LHCN-M2 (cell line): ENCODE measurements at places on chromosomes 7 and 10.

DNA sequence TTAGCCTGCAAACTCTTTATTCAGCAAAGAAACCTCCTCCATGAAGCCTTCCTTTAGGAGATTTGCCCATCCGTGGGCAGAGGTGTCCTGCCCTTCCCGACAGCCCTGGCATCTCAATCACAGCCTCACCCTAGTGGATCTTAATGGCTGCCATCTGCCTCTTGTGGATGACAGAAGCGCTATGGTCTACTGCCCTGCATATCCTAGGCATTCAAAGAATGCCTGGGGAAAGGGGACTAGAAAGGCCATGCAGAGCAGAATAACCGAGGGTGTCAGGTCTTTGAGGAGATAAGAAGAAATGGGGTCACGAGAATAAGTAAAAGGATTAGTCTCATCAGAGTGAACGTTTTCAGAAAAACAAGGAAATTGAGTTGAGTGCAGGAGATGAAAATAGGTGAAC lies 57.7 kb upstream of the SPOCK2 start:
- no peak for DNase-seq

- no peak for DNase-seq
Observed at GRCh38 chr7:157507987-157508386, 171.2 kb downstream of the DNAJB6 start.

GRCh38 chr10:5071411-5072198 lies 22.6 kb upstream of the AKR1C3 start:
- DNase-seq, result peak; percentile 85

DNA sequence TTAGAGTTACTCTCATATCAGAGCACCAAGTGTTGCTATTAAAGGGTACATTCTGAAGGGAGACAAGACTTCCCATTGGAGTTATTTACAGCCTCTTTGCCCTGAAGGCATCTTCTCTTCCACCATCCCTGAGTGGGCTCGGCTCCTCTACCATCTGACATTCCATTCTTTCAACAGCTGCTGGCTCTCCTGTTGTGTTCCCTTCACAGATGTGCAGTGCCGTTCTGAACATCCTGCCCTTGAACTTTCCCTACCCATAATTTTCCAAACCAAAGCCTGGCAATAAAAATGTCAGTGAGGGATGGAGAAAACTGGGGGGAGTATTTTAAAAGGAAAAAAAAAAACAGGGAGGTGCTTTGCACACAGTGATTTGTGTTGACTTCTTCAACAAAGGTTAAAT lies 392.9 kb downstream of the KCNMA1 start:
- DNase-seq, result peak; percentile 24

DNA sequence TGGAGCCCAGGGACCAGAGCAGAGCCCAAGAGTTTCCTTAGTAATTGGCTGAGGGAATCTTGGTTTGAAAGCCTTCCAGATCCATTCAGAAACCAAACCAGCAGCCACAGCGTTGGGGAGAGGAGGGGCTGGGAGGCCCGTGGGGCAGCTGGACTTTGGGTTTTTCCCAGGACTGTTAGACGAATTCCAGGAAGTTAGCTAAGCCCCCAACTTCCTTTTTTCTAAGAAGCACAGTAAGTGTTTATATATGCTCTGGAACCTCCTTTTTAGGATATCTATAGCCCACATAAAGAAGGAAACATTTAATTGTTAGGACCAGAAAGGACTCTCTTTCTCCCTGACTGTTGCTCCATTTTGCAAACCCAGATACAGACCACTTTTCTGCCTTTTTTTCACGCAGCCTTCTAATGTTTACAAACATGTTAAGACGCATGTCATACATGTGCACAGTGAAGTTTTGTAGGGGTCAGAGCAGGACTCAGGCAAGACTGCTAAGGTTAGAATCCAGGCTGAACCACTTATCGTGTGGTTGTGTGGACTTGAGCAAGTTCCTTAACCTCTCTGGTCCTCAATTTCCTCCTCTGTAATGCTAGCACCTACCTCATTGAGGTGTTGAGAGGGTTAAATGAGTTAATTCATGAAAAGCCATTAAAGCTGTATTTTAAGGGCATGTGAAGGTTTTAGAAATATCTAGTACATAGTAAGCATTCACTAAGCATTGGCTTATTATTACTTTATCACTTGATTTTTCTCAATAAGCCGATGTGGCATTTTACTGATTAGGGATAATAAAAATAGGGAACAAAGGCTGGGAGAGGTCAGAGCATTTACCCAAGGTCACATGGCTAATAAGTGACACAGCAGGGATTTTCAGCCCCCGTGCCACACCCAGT lies 42.4 kb downstream of the TBATA start:
- peak; percentile 42 for DNase-seq

DNA sequence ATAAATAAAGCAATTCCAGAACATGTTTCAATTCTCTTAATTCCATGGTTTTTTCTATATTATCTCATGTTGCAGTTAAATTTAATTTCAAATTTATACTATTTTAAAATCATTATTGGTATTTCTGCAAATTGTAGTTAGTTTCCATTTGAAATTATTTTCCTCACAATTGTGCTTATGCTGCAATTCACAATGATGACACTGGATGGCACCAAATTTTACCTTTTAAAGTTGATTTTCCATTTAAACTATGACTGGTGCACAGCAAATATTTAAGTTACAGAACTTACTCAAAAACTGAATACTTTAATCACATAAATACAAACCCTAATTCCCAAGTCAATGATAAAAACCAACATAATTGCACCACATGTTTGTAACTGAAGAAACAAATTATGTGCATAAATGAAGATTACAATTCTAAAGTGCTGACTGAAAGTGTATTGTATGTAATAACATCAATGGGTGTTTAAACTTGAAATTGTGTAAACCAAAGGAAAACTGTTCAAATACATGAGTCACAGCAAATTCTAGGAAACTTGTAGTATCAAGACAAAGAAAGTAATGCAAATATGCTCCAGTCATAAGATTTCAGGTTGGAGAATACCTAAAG lies 75.3 kb upstream of the AASS start:
- peak; percentile 9 for DNase-seq

- DNase-seq, result no peak
Observed at GRCh38 chr10:31702005-31702404, 226.6 kb downstream of the ARHGAP12 start.

- peak; percentile 29 for DNase-seq
Observed at GRCh38 chr7:122136639-122137245, 7.3 kb downstream of the AASS start.

GRCh38 chr10:91591797-91592174 lies 41.1 kb downstream of the PPP1R3C start:
- no peak for DNase-seq

DNA sequence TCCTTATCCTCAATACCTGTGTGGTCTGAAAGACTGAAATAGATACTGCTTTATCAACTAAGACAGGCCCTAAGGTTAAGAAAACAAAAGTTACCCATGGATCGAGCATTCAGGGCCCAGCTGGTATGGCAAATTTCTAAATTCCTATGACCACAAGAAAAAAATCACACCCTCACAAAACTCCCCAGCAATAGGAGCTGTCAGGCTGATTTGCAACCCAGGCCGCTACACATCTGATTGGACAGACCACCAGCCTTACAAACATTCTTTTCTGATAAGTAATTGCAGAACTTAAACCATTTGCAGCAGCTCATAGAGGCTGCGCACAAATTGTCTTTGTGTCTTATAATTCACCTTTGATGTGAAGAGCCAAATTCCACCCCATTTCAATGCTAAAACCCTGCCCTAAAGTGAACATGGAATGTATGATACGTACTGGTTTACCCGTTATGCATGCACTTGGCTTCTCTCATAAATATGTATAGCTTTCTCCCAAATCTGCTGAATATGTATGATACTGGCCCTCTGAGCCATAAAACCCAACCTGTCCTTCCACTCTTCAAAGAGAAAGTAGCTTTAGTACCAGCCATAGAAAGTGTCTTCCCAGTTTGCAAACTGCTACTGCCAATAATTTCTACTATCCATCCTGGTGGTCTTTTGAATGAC lies 842.5 kb downstream of the GRID1 start:
- DNase-seq, result no peak

DNA sequence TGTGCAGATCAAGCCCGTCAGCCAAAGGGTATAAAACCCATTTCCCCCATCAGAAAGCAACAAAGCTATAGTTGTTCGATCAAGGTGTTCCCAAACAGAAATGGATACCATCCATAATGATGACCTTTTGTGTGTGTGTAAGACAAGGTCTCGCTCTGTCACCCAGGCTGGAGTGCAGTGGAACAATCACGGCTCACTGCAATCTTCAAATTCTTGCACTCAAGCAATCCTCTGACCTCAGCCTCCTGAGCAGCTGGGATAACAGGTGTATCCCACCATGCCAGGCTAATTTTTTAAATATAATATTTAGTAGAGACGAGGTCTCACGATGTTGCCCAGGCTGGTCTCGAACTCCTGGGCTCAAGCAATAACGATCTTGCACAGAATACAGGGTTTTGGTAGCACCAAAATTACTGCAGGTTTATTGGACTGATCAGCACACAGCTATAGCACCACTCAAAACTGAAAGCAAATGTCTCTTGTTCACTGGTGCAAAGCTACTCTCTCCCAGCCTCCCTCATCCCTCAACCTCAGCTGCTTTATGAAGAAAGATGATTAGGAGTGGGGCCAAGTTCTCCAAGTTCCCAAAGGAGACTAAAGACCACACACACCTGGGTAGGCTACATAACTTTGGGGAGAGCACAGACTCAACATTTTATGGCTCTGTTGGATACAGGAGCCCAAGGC lies 80.5 kb downstream of the ABI1 start:
- no peak for DNase-seq

- peak; percentile 92 for DNase-seq
Observed at GRCh38 chr10:59536167-59537014, 173.3 kb downstream of the SLC16A9 start.

DNA sequence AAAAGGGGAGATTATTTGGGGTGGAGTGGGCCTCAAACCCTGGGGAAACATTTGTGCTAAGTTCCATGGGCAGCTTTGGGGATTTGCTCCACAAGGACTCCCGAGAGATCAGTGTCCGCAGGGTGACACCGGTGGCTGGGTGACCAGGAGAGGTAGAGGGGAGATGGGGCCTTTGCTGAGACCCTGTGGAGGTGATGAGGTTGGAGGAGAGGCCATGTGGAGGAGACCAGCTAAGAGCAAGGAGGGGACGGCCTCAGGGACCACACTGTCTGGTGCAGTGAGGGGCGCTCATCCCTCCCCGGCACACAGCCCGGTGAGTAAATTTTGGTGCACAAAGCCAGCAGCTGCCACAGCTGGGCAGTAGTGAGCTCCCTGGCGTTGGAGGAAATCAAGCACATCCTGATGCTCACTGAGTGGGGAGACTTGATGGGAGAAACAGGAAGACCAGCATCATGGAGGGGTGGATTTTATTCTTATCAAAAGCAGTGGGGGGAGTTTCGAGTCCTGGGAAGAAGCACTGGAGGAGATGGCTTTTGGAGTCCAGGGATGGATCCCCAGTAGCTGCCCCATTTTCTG lies 20.2 kb upstream of the ELFN1 start:
- DNase-seq, result no peak

DNA sequence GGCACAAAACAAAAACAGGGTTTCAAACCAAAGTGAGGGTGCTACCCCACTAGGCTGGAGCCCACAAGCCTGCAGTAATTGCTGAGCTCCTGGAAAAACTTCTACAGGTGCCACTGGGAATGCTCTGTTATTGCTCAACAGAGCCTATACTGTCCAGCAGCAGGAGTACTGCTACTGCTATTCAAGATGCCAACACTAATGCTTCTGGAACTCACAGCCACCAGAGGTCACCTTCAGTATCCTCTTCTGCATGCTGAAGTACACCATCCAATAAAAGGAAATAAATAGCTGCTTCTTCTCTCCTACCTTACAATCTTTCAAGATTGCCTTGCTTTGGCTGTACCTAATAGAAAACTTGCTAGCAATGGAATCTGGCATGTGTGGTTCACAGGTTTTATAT lies 222.0 kb downstream of the LRRN3 start:
- DNase-seq, result peak; percentile 17

- no peak for DNase-seq
Observed at GRCh38 chr7:93945083-93945482, 23.5 kb downstream of the GNG11 start.

- DNase-seq, result no peak
Observed at GRCh38 chr7:38679419-38679818, 48.2 kb upstream of the AMPH start.

GRCh38 chr7:158606129-158606528 lies 18.5 kb upstream of the PTPRN2 start:
- no peak for DNase-seq

GRCh38 chr10:66836057-66836456 lies 89.8 kb upstream of the LRRTM3 start:
- DNase-seq, result peak; percentile 77

GRCh38 chr7:105875505-105875904 lies 894 bp downstream of the ATXN7L1 start:
- no peak for DNase-seq

- no peak for DNase-seq
Observed at GRCh38 chr10:33819206-33819605, 484.7 kb upstream of the NRP1 start.
